ENCODE measurements at places on chromosomes 7 and 10.

- DNase-seq, result no peak
Measured at GRCh38 chr10:69073736-69074364, 14.1 kb upstream of the SRGN start.

DNA sequence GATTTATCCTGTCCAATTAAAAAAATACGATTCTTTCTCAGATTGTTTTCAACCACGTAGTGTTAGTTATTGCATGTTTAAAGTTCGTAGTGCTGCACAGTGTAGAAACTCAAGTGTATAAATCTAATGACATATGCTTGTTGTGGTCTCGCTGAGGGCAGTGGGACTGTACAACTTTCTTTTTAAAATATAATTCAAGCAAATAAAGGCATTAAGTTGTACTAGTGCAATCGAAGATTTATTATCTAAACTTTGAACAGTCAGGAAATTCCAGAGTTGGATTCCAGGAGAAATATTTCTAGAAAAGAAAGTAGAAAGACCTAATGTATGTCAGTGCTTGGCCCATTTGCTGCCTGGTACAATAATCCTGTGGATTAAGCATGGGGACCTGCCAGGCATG, 124.1 kb upstream of the HPS1 start:
- DNase-seq, result no peak

DNA sequence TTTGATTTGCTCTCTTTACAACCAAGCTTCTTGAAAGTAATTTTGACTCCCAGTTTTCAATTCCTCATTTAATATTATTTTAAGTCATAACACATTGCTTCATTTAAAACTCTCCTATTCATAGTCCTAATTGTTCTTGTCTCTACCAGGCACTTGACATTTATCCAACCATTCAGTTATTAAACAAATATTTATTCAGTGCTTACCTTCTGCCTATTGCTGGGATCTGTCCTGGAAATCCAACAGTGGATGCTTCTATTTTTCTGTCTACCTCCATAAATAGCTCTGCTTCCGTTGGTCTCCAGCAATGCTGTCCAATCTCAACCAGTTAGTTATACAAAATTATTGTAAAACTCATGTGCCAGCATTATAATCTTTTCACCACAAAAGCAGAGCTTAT, 615.1 kb downstream of the ZWINT start:
- no peak for DNase-seq

DNA sequence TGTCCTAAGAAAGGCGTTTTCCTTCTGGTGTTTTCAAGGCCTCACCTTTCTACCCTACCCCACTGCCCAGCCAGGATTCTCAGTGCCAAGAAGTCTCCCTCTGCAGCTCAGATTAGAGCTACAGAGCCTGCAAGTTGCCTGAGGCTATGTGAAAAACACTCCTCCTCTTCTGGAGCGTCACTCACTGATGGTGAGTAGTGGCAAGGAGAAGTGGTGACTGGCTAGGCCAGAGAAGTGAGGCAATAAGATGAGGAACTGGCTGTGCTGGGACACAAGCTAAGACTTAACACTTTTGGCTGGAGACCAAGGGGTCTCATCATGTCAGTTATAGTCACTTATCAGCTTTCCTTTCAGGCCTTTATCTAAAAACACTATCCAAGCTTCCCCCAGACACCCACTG, 86.7 kb upstream of the PRKAR2B start:
- no peak for DNase-seq

DNA sequence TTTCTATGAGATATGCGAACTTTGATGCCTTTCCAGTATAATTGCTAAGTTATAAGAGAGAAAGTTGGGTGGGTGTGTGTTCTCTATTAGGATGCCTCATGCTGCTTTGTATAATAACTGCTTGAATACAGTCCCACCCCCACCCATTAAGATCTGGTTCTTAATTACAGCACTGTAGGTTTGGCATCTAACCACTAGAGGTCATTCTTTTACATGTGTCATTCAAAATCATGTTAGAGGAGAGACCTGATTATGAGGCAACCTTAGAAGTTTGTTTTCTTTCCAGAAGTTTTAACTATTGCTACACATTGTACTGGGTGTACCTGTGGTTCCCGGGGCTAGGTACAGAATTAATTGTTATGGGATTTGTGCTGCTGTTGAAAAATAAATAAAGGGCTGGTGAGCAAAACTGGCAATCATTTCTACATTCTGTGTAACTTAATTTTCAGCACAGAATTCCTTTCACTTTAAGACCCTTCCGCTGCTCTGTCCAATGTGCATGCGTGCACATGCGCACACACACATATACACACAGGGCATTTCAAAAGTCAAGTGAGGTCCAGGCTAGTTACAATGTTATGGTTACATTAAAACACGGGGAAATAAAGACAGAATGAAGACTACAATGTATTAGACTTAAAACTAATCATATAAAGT, 1156.3 kb downstream of the SORCS3 start:
- DNase-seq, result no peak

DNA sequence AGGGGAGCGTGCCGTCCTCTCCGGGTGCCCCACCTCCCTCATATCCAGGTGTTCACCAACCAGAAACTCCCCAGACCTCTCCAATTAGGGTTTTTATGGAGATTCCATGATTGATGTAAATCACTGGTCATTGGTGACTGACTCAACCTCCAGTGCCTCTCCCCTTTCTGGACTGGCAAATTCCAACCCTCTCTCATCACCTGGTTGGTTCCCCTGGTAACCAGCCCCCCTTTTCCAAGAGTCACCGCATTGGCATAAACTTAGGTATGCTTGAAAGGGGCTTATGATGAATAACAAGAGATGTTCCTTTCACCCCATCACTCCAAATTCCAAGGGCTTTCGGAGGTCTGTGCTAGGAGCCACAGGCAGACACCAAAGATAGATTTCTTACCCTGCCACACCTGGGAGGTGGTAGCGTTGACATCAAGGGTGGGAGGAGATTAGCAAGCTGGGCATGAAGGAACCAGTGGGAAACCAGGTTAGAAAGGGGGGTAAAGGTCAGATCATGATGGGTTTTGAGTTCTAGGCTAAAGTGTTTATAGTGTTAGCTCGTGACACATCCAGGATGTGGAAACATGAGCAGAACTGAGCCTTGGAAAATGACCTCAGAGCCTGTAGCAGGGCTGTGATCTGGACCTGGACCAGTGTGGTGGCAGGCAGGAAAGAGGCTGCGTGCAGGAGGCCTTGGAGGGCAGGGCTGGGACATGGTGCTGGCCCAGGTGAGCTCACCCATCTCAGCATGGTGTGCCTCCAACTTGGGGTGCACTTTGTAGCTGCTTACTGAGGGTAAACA, 45.1 kb downstream of the CAMK1D start:
- no peak for DNase-seq

All from memory B cell (primary cell).